Activated naive CD8-positive, alpha-beta T cell treated with anti-CD3 and anti-CD28 coated beads, Interleukin-2, amount 10 ng/mL, durations not matched to agents 7 days and 5 days (primary cell): ENCODE measurements at places on chromosomes 13 and 19. TPM values are rescaled to one million over a fixed set of nuclear protein-coding genes. Genes with fewer than 3 reads are reported as not detected.

The MPND gene
- 26.2 TPM for total RNA-seq

The IGFL3 gene
- not detected for total RNA-seq

DNA sequence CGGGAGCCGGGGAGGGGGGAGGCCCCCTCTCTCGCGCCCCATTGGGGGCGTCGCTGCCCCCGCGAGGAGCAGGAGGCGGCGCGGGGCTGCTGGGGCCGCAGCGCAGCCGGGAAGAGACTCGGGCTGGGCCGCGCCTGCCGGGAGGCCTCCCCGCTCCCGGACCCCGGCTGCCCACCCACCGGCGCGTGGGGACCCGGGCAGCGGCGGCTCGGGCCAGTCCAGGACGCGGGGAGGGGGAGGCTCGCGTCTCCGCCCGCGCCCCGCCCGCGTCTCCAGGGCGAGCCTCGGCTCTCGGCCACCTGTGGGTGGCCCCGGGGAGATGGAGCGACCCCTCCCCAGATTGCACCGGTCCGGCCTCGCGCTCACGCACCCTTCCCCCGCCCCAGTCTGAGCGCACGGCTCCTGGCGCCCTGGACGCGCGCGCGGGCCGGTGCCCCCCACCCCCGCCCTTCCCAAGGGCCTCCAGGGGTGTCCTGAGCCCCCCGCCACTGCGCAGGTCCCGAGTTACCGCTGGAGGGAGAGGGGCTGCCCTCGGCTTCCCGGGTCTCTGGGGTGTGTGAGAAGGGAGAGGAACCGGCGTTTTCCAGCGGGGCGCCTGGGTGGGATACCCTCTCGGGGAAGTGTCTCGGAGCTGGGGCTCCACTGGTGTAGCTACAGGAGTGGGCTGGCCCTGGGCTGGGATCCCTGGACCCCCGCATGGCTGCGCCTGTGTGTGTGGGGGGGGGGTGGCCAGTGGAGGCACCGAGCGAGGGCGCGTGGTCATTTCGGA lies 645 bp downstream of the PALM start:
- DNase-seq, result no peak

GRCh38 chr19:888581-889385 lies 4.2 kb downstream of the MED16 start:
- DNase-seq, result peak; percentile 55

- DNase-seq, result no peak
These were observed 64.5 kb upstream of the MRI1 start for GRCh38 chr19:13699786-13700185.
